ENCODE measurements at places on chromosomes 3 and 15.

DNA sequence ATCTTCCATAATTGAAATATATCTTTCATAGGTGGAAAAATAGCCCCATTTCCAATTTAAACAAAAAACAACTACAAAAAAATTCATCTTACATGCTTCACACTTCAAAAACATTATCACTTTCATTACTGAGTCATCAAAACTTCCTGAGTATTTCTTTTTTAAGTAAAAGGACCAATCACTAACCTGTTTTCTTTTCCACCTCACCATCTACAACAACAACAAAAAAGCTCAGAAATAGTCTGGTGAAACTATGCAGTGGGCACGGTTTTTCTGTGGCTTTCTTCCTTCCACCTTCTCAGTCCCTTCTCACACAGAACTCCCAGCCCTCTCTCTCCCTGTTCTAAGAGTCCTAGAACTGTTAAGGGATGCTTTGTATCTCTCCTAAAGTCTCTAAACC is 20.3 kb upstream of the TNIK start:
- no peak for DNase-seq

- DNase-seq = no peak
Observed at GRCh38 chr3:8538913-8539312, 37.3 kb downstream of the LMCD1 start.

DNA sequence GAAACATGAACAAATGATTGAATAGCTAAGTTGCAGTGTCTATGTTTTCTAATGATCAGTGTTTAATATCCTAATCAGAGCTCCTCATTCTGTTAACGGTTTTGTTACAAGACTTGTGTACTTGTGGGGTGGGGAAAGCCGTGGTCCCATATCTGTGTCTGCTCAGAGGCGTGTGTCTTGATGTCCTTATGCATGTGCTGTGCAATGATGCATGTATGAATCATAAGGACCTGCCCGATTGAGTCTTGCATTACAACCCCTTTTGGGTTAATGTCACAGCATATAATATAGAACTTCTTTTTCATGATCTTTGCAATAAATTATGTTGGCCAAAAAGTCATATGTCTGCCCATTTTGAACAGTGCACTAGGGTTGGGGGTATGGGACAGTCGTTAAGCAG is 233.4 kb downstream of the ITPR1 start:
- no peak for DNase-seq

DNA sequence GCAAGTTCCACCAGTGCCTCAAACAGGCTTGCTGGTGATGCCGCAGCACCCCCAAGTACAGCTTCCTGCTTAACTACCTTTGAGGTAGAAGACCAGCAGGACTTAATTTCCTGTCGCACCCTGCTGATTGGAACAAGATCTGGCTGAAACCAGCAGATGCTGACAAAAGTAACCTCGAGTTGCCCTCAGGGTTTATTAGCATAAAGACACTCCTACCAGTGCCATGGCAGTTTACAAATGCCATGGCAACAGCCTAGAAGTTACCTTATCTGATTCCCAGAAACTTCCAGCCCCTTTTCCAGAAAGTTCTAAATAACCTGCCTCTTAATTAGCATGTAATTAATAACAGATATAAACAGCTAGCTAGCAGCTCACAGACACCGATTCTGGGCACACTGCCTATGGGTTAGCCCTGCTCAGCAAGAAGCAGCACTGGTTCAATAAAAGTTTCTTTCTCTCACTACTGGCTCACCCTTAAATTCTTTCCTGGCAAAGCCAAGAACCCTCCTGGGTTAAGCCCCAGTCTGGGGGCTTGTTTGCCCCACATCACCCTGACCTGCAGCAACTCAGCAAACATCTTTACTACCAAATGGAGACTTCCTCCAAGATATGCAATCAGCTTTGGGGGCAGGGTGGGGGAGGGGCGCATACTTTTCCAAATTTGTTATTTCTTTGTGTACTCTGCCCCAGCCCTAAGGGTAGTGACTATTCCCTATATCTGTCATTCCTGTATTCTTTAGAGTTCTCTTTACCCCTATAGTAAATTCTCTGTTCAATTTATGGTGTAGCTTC is 54.2 kb downstream of the MAP4 start:
- DNase-seq = peak; percentile 41

DNA sequence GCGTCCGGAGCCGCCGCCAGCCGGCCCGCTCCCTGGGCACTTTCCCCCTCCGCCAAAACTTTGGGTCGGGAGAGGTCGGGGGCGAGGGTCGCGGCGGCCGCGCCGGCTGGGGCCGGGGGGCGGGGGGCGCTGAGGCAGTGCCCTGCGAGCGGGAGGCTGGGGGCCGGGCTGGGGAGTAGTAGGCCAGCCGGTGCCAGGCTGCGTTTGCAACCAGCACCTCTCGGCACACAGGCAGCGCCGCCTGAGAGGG is 452 bp downstream of the BBX start:
- no peak for DNase-seq

- DNase-seq = no peak
Observed at GRCh38 chr3:94083261-94083660, 20.4 kb downstream of the NSUN3 start.

DNA sequence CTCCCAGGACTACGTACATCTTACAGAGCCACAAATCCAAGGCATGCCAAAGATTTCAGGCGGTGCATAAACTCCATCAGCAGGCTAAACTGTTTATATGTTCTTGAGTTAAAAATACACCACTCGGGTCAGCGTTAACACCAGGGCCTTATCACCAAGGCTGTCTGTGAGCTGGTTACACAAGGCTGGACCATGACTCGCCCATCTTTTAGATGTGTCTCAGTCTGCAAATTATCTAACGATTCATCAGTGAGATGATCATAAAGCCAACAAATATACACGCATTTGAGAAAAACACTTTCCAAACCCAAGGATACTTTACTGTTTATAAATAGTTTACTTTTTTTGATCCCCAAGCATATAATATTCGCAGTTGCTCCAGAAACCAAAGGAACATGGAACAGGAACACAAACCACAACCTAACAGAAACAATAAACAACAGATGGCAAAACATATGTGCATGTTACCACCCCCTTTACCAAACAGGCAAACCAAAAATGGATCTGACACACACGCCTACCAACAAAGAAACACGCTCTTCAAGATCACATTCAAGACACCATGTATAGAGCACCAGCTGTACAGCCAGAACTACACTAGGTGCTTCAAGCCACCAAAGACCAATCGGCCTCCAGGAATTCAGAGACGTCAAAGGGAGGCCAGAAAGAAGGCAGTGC is 15.4 kb downstream of the LRIG1 start:
- DNase-seq = peak; percentile 34

GRCh38 chr3:17905996-17906395 is 163.6 kb upstream of the TBC1D5 start:
- DNase-seq = no peak

GRCh38 chr15:81643771-81644170 is 269.8 kb upstream of the TMC3 start:
- DNase-seq = no peak

GRCh38 chr3:180142041-180142440 is 105.3 kb upstream of the PEX5L start:
- DNase-seq = no peak

DNA sequence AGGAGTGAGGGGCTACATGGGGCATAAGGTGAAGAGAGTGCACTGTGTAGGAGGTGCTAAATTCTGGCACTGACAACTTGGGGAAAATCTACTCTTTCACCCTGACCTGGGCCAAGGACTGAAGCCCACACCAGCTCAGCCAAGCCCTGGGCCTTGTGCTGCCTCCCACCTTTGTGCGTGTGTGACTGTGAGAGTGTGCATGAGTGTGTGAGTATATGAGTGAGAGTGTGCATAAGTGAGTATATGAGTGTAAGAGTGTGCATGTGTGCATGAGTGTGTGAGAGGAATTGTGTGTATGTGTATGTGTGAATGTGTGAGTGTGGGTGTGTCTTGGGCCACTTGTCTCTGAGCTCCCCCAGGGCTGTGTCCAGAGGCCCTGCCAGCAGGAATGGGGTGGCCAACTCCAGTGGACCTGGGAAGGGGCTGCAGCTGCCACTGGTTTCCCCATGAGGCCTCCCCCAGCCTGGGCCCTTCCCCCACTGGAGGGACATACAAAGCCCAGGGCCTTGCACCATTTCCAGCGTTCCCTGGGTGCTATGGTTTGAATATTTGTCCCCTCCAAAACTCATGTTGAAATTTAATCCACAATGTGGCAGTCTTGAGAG is 15.2 kb downstream of the C3orf22 start:
- no peak for DNase-seq

GRCh38 chr15:64246364-64247189 is 83.8 kb upstream of the PPIB start:
- no peak for DNase-seq

- DNase-seq = no peak
Observed at GRCh38 chr3:43618142-43618541, 3.7 kb downstream of the ANO10 start.

GRCh38 chr15:98968576-98968975 is 39.0 kb downstream of the PGPEP1L start:
- no peak for DNase-seq

GRCh38 chr3:141402476-141403171 is 34.3 kb downstream of the ZBTB38 start:
- peak; percentile 45 for DNase-seq

- no peak for DNase-seq
Observed at GRCh38 chr3:45283471-45283870, 57.4 kb upstream of the TMEM158 start.

GRCh38 chr3:155978324-155978723 is 107.9 kb downstream of the GMPS start:
- DNase-seq = no peak

GRCh38 chr3:162468791-162469190 is 972.2 kb downstream of the OTOL1 start:
- no peak for DNase-seq

DNA sequence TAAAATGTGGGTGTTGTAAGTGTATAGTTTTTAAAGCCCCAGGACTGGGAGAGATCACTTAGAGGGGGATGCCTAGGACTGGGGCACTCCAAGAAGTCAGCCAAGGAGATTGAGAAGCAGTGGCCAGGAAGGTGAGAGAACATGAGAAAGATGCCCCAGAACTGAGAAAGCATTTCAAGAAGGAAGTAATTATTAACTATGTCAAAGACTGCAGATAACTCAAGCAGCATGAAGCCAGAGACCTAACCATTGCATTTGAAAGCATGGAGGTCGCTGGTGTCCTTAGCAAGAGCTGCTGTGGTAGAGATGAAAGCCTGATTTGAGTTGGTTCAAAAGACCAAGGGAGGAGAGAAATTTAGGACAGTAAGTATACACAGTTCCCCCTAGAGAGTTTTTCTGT is 30.6 kb upstream of the SLC2A2 start:
- DNase-seq = no peak

- DNase-seq = peak; percentile 60
Observed at GRCh38 chr3:73502609-73503583, 121.8 kb downstream of the PDZRN3 start.

- DNase-seq = no peak
Observed at GRCh38 chr3:46874430-46874829, 3.1 kb upstream of the PTH1R start.

DNA sequence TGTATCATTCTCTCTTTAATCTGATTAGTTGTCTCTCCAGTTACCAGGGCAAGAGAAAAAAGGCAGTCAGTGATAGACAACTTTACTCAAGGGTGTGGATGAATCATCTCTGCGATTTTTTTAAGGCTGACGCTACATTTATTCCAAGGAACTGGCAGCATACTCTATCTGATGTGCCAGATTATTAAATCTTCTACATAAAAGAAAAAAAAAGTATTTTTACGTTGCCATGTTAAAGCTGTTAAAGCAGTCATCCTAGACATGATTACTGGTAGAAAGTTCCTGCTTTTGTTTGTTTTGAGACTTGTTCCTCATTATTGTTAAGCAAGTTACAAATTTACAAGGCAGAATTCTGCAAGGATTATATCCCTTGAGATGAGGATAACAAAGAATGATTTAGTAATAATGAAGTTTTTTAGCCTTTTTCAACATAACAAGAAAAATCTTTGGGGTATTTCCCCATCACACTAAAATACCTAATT is 121.7 kb downstream of the CBLB start:
- DNase-seq = no peak

All from mucosa of gallbladder (tissue), 1 donor.